Stimulated activated CD4-positive, alpha-beta T cell treated with anti-CD3 and anti-CD28 coated beads, Interleukin-2, amount 100 ng/mL, for 4 hours (primary cell): ENCODE measurements at places on chromosomes 12 and 14.
A peak's percentile ranks its signal among the peaks of the same experiment; 100 is the strongest.

GRCh38 chr12:11701433-11701832, 52.0 kb downstream of the ETV6 start:
- no peak for DNase-seq

DNA sequence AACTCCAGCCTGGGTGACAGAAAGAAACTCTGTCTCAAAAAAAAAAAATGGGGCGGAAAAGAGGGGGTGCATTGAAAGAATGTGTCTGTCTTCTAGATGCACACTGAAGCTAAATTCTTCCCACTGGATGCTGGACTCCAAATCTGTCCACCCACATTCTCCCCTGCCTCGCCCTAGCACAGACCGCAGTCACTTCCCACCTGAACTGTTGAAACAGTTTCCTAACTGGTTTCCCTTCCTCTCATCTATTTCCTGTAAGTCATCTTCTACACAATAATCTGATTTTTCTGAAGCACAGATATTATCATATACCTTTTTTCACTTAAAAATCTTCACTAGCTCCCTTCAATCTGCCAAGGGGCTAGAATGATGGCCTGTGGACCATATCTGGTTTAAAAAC, 1.5 kb upstream of the HCAR1 start:
- DNase-seq = peak; percentile 53

GRCh38 chr14:75023108-75023507, 20.4 kb downstream of the EIF2B2 start:
- no peak for DNase-seq

- DNase-seq = no peak
These were observed 31.4 kb downstream of the SLC15A4 start for GRCh38 chr12:128792398-128792797.

DNA sequence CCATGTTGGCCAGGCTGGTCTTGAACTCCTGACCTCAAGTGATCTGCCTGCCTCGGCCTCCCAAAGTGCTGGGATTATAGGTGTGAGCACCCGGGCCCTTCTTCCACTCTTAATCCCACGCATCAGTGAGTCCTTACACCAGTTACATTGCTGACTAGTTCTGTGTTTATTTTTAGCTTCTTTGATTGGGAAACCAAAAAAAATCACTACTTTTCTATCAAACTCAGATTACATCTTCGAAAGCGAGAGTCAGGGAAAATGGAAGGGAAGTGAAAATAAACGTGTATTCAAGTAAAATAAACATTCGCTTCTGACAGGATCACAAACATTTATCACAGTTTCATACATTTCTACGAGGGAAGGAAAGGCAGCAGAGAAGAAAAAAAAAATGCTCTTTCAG, 32.2 kb downstream of the FGD6 start:
- no peak for DNase-seq

- DNase-seq = no peak
These were observed 279.9 kb upstream of the RGS6 start for GRCh38 chr14:71652368-71652767.

- DNase-seq = no peak
These were observed 362.3 kb downstream of the NAV3 start for GRCh38 chr12:78192979-78193378.

GRCh38 chr14:97196336-97196735, 399.2 kb downstream of the VRK1 start:
- DNase-seq = no peak

GRCh38 chr14:93267149-93267711, 60.2 kb downstream of the UBR7 start:
- DNase-seq = no peak

DNA sequence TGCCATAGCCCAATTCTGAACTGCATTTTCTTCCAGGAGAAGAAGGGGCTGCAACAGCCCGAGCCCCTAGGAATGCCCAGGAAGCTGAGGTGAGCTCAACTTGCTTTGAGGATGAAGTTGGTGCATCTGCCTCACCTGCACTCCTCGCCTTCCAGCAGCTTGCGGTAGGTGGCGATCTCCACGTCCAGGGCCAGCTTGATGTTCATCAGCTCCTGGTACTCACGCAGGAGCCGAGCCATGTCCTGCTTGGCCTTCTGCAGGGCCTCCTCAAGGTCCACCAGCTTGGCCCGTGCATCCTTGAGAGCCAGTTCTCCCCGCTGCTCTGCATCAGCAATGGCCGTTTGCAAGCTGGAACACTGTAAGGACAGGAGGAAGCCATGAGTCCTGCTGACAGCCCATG, 6.0 kb downstream of the KRT75 start:
- no peak for DNase-seq

GRCh38 chr12:52390739-52391617, 5.5 kb upstream of the KRT84 start:
- no peak for DNase-seq

GRCh38 chr14:90562652-90563051, 165.8 kb downstream of the CALM1 start:
- no peak for DNase-seq

GRCh38 chr14:39367387-39367751, 64.9 kb downstream of the FBXO33 start:
- DNase-seq = no peak

GRCh38 chr14:76109087-76109880, 42.4 kb upstream of the GPATCH2L start:
- DNase-seq = no peak

DNA sequence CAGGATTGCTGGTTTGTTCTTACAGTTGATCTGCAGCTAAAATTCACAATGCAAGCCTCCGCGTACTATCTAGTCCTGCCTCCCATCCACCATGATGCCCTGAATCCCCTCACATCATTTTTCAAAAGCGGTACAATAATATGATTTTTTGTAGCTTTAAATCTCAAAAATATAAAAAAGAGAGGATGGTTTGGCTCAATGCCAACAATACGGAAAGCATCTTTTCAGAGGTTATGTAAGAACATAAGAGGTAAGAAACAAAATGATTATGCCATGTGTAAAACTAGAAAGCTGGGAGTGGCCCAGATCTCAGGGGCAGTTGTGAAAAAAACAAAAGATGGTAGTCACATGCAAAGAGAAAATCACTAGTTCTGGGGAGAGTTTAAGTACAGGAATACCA, 24.0 kb upstream of the ZDHHC17 start:
- DNase-seq = no peak

DNA sequence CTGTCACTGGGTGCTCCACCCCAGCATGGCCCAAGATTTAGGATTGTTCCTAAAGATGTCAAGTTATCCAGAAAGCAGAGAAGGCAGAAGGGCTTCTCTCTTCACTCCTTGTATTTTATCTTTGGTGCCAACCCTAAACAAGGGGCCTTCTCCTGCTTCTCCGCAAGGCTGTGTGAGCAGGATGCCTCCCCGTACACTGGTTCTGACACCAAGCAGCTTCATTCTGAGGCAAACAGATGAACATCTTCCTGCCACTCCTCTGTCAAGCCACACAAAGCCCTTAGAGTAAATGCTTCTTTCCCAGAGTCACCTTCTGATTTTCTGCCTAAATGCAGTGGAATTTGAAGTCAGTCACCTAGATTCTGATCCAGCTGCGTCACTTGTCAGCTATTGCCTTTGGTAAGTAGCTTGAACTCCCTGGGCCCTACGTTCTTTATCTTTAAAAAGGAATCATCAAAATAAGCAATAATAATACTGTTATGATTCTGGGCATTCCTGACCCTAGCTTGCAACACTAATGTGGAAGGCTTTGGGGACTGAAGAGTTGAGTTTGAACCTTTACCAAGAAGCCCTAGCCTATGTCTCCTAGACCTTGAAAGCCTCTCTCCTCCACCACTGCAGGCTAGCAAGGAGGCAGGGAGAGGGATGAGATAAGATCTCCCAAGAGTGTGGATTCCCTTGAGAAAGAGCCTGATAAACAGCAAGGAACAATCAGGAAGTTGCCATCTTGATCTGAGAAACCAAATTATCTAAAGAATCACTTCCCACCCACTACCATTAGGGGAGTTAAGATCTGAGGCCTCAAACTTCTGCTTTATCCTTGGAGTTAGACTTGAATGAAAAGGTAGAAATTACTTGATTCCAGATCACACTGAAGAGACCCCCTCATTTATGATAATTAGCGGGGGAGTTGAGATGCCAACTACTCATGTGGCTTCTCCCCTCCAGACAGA, 5.7 kb downstream of the KRT73 start:
- DNase-seq = no peak

DNA sequence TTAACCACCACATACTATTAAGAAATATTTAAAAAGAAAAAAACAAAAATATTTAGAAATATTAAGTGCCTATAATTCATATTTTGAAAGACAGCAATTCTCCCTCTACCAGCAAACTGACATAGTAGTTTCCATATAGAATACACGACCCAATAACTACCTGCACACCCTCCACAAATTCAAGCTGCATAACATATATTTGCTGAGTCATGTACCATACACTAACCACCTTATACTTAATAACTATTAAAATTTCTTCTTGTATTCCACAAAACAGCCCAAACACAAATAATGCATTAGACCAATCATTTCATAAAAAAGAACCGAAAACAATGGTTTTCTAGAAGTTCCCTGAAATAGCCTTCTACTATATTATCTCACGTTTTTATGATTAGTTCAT, 21.7 kb downstream of the GTF2A1 start:
- no peak for DNase-seq

GRCh38 chr14:61925043-61925442, 162.8 kb downstream of the SNAPC1 start:
- no peak for DNase-seq

DNA sequence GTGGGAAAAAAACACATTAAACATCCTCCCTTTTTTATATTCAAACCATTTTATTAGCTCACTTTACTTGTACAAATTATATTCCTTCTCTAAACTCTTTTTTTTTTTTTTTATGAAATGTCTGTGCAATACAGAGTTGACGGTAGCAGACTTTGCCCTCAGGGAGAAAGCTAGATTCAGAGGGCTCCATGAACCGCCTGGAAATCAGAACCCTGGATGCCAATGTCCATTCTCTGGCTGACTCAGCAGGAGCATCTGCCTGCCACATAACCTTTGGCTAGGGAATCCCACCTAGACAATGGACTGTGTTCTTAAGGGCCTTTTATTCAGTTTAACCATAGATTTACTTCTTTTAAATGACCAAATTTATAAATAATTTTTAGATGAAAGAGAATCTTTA, 467.0 kb downstream of the MDGA2 start:
- DNase-seq = no peak

- DNase-seq = no peak
These were observed 29.5 kb upstream of the EML1 start for GRCh38 chr14:99763527-99764221.

GRCh38 chr12:10279937-10280336, 27.7 kb upstream of the KLRD1 start:
- no peak for DNase-seq

DNA sequence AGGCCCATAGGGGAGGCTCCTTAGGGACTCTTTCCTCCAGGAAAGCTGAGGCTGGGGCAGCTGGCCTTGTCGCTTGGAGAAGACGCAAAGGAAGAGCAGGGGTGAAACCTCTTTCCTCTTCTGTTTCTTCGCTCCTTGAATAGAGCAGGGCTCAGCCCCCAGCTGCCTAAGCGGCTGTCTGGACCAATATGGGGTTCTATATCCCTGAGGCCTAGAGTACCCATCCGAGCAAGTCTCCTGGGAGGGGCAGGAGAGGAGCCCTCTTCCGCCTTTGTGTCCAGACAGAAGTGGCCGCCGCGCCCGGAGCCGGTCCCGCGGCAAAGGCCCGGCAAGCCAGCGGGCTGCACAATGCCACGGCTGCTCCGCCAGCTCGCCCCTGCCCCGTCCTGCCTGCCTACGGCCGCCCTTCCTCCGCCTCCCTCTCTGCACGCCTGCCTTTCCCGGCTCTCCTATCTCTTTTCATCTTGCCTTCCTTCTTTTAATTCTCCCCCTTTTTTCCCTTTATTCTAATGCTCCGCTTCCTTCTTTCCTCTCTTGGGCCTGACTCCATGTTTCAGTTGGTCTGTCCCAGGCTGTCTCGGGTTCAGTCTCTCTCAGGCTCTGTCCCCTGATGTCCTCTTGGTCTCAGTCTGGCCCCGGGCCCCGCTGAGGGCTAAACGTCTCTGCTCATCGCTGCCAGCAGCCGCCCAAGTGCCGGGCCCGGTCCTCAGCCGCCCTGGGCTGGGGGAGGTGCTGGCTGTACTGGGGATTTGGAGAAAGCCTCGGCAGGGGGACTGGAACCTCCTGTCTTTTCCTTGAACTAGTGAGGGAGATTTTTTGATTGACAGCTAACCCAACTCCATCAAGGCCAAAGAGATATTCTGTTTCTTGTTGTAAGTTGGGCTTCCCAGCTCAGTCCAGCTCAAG, 2.5 kb upstream of the HOXC9 start:
- DNase-seq = no peak

DNA sequence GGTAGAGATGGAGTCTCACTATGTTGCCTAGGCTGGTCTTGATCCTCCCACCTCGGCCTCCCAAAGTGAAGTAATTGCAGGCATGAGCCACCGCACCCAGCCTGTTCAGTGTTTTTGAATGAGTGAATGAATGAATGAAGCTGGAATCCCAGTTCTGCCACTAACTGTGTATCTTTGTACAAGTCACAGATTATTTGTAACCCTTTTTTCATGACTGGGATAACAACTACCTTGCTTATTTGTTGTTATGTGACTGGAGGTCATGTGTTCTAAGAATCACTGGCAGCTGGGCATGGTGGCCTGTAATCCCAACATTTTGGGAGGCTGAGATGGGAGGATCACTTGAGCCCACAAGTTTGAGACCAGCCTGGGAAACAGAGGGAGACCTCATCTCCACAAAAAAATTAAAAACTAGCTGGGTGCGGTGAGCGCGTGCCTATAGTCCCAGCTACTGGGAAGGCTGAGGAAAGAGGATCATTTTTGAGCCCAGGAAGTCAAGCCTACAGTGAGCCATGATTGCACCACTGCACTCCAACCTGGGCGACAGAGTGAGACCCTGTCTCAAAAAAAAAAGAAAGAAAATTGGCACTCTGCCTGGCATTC, 13.3 kb upstream of the NUMB start:
- DNase-seq = no peak

- no peak for DNase-seq
These were observed 1.9 kb downstream of the PPP1R3E start for GRCh38 chr14:23300687-23301223.

- DNase-seq = no peak
These were observed 26.2 kb downstream of the ATF1 start for GRCh38 chr12:50790081-50790480.

DNA sequence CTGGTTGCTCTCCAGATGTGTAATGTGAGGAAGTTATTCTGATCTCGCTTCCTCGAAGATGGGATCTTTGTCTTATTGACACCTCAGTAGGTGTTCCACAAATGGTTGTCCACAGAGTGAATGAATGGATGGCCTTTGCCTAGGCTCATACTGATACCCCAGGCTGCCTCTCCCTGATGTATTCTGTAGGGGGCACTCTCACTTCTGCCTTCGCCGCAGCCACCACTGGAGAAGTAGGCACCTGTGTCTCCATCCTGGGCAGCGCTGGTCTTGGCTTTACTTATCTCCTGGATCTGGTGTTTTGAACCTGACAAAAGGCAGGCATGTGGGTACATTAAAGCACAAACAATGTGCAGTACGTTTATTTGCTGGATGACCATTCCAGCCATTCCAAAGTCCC, 82.1 kb downstream of the ZFP36L1 start:
- DNase-seq = no peak

GRCh38 chr12:43578782-43579181, 26.8 kb upstream of the ADAMTS20 start:
- no peak for DNase-seq

GRCh38 chr14:104746071-104746545, 6.8 kb upstream of the SIVA1 start:
- no peak for DNase-seq
